ENCODE measurements at places on chromosomes 7 and 10.

DNA sequence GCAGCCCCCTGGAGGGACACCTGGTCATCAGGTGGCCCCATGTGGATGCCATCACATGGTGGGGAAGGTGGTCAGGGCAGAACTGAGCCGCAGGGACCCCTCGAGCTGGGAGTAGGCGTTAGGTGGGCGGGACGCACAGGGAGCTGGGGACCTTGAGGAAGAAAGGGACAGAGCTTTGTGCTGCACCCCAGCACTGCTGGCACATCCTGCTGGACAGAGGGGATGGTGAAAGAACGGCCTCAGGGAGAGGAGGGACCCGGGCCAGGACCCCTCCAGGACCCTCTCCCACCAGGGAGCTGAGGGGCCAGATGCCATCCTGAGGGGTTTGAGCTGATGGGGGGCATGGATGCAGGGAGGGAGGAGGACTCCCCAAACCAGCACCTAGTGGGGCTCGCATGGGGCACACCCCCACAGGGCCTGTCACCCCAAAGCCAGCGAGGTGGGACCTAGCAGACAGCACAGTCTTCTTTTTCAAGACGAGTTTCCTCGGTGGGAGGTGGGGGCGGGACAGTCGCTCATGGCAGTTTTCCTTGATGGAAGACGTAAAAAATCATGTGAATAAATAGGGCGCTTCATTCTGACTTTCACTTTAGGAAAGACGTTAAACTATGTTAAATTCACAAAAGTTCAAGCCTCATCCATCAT, 43.3 kb downstream of the STK32C start:
- no peak for DNase-seq

GRCh38 chr7:41449286-41449685, 253.6 kb downstream of the INHBA start:
- no peak for DNase-seq

- no peak for DNase-seq
Measured at GRCh38 chr7:55912748-55913158, 25.5 kb downstream of the ZNF713 start.

DNA sequence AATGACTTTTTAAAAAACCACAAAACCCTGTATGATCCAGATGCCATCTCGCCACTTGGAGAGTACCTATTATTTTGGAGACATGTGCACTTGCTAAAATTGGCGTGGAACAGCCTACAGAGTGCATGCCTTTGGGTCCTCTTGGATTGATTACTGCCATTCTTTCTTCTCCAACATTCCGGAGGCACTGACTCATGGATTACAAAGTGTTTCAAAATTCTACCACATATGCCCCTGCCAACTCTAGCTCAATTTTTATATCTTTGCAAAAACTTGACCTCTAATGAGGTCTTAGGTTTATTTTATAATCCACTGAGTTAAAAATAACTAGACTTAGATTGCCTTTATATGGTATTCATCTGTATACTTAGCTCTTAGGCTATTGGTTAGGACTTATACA, 55.8 kb upstream of the KIF5B start:
- no peak for DNase-seq

- no peak for DNase-seq
Measured at GRCh38 chr7:128814499-128814898, 15.7 kb upstream of the FLNC start.

DNA sequence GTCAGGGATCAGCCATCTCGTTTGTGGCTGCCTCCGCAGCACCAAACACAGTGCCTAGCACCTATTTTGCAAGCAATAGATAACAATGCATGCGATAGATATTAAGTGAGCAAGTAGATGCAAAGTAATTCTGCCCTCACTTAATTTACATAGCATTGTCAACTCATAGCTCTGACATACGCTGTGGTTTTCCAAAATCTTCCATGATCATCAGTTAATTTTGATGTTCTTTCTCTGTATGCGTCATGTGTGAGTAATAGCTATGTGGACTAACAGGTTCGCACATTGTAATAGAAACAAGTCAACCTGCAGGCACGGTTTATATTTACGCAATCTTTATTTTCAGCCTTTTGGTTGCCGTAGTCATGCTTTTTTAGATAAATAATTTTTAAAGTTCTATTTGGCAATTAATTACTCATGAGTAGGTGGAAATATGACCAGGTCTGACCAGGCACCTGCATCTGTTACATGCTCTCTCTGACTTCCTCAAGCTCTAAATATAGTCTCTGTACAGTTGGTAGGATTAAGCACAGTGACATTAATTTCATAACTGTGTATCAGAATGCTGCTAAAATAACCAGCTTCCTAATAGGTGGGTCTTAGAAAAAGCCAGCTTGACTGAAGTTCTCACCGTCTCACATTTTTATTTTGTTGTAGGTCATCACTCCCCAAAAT, 13.3 kb downstream of the MAP3K8 start:
- DNase-seq = no peak

DNA sequence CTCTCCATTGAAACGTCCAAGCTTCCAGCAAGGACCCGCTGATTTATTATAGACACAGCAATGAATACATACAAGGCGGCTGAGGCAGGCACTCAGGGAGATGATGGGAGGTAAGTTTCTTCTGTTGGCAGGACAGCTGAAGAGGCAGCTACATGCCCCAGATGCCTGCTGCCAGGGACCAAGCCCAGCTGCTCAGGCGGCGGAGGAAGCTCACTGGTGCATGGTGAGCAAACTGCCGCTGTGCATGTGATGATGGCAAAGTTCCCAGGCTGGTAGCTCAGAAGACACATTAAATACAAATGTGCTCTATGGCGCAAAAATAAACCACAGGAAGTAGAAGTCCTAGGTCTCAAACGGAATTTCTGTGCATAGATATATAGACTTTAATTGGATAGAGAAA, 2.3 kb downstream of the DNTT start:
- no peak for DNase-seq

DNA sequence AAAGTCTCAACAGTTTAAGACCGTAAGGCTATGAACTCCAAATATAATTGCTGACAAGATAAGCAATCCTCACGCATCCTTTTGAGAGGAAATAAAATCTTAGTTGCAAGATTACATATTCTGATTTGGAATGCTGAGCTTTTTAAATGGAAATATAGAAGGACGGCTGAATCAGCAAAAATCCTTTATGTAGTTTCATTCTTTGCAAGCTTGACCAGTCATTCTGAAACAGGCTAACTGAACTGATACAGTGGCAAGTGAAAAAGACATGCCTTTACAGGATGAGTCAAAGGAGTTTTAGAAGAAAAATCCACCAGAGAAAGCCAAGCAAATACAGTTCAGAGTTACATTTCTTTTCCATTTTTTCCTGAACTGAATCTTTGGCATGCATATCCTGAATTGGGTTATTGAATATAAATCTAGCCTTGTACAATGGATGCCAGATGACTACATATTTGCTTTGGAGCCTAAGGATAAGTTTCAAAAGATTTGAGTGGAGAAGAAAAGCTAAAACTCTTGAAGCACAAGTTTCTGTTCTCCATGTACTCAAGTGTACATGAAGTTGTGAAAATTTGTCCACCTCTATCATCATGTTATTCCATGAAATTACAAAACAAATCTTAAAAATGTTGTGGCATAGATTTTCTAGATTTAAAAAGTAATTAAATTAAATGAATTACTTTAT, 4.4 kb downstream of the VIM start:
- DNase-seq = no peak

- no peak for DNase-seq
Measured at GRCh38 chr7:20642166-20642565, 26.7 kb downstream of the ABCB5 start.

DNA sequence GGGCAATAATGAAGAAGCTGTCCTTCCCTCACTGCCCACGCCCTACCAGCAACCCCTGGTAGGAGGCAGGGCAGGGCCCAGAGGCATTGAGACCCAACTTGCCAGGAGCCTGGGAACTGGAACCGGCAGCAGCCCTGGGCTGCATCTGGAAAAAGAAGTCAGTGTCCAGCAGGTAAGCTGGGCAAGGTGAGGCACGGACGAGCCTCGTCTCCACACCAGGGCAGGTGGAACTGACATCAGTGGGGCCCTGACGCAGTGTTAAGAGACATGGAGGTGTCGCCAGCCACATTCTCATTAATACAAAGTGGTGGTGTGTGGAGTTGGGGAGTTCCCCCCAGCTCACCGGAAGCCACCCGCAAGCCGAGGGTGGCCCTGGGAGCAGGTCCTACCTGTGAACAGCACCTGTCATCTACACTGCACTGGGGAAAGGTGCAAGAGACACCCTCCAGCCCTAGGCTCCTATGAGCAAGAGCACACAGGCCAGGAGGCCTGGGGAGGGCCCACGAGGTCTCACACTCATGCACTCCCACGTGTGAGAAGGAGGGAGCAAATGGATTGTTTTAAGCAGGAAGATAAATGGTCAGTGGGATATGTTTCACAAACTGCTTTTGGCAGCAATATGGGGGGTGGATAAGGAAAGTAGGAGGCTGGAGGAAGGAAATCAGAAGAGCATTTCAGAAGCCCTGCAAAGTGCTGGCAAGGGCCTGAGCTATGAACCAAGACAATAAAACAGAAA, 53.6 kb downstream of the COBL start:
- DNase-seq = no peak

DNA sequence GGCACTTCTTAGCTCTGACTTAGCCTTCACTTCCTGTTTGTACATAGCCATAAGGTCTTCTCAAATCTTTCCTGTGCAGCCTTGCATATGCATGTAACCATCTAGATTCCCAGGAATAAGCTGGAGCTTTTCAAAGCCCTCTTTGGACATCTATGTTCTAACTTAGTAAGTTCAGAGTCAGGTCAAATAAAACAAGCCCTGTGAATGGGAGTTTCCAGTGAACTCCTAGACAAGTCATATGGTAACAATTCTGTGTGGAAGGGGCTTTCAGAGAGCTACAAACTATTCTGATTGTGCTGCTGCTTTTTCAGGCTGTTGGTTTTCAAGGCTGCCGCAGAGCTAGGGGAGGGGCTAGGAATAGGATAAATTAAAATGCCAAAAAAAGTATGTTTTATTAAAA, 208.4 kb upstream of the AKR1E2 start:
- no peak for DNase-seq

- no peak for DNase-seq
Measured at GRCh38 chr10:101995451-101996063, 60.4 kb downstream of the ARMH3 start.

- DNase-seq = peak; percentile 27
Measured at GRCh38 chr10:132535065-132535651, 2.4 kb upstream of the INPP5A start.

DNA sequence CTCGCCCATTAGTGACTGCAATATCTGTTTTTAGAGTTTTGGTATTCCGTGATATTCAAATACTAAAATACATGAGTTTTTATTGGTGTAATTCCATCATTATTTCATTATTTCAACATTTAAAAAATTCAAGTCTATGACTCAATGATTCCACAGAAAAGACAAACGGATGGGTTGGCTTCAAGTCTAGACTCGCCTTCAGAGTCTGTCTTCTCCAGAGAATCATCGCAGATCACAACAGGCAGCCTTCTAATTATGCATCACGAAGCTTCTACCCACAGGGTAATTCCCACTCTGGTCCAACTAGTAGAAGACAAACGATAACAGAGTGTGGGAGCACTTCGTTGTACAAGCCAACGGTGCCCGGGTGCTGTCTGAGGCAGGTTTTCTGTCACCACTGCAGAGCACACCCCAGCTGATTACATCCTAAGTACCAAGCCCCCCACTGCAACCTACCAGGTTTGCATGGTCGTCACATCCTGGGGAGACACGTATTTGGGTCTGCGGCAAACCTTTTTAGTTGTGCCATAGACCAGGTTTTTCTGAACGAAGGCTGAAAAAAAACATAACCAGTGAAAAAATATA, 28.9 kb downstream of the PARP12 start:
- no peak for DNase-seq

GRCh38 chr10:121005948-121006587, 154.9 kb downstream of the WDR11 start:
- no peak for DNase-seq

- DNase-seq = no peak
Measured at GRCh38 chr7:20393616-20394015, 62.9 kb downstream of the ITGB8 start.

- no peak for DNase-seq
Measured at GRCh38 chr7:2964208-2964607, 79.5 kb downstream of the CARD11 start.

GRCh38 chr10:34716958-34717357, 98.1 kb downstream of the PARD3 start:
- no peak for DNase-seq

GRCh38 chr7:132897093-132897687, 184.7 kb downstream of the CHCHD3 start:
- no peak for DNase-seq

DNA sequence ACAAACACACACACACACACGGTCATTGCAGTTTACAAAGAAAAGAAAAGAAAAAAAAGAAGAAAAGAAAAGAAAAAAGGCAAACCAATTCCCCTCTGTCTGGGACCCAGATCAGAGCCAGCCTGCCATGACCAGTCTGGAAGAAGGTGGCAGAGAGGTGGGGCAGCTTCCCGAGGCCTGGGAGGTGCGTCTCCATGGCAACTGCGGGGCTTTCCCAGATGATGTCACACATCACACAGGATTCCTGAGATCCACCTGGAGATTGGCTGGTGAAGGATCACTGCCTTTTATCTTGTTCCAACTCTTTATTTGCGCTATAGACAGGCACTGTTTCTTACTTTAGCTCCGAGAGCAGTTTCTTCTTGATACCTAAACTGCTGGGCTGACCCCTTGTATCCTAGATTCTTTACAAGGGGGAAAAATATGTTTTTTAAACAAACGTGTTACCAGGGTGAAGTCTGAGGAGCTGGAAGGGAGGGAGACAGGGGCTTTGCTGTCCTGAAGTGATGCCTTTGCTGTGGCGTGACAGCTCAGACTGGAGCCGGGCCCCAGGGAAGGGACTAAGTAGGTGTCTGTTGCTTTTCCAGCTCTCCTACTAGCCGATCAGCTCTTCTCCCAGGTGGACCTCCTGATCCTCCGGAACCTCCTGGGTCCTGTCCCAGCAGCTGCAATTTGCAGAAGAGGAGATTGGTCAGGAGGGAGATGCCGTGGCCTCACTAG, 298.5 kb downstream of the KLF6 start:
- no peak for DNase-seq

- DNase-seq = no peak
Measured at GRCh38 chr7:152537639-152538038, 101.8 kb upstream of the KMT2C start.

- DNase-seq = no peak
Measured at GRCh38 chr7:55344840-55345239, 20.3 kb upstream of the LANCL2 start.

GRCh38 chr7:4097001-4097609, 585.0 kb upstream of the FOXK1 start:
- no peak for DNase-seq

GRCh38 chr7:26560526-26561256, 269.0 kb downstream of the SNX10 start:
- no peak for DNase-seq

DNA sequence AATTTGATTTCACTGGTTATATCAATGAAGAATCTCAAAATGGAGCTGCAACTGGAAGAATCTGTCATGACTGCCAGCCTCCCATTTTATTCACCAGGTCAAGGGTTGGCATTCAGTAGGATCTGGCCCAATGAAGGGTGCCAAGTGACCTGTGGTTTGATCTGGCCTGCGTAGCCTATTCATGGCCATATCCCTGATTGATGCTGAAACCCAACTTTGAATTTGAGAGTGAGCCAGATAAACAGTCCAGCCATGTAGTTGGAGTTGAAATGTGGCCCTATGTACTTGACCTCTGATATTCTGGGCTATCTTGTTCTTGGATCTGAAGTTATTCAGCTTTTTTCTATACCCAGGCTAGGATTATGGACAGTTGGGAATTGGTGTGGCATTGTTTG, 1.5 kb downstream of the MKLN1 start:
- DNase-seq = no peak
